ENCODE measurements at places on chromosomes 3 and 15.
A peak's percentile ranks its signal among the peaks of the same experiment; 100 is the strongest.

DNA sequence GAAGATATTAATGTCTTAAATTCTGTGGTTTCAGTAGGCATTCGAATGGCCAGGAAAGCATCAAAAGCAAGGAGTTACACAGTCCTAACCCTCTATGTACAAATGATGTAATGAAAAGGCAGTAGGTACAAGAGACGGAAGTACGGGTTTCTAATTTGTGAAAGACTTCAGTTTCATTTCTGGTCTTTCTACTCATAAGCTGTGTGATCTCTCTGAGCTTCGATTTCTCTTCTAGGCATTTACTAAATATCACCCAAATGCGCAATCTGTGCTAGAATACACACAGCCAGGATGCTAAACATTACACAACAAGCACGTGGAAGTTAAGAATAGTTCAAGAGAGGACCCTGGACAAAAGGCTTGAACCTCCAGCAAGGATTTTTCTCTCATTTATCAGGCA lies 17.9 kb upstream of the STIMATE start:
- DNase-seq: no peak

DNA sequence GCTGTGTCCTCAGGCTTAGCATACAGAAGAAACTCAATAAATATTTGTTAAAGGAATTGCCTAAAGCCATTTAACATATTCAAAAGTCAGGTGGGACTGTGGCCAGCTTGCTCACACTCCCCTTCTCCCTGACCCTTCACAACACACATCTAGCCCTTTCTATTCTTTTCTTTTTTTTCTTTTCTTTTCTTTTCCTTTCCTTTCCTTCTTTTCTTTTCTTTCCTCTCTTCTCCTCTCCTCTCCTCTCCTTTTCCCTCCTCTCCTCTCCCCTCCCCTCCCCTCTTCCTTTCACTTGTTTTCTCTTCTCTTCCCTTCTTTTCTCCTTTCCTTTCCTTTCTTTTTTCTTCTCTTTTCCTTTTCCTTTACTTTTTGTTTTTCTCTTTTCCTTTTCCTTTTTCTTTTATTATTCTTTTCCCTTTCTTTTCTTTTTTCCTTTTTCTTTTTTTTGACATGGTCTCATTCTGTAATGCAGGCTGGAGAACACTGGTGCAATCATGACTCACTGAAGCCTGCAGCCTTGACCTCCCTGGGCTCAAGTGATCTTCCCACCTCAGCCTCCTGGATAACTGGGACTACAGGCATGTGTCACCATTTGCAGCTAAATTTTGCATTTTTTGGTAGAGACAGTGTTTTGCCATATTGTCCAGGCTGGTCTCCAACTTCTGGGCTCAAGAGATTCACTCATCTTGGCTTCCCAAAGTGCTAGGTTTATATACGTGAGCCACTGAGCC lies 377.8 kb downstream of the GRM7 start:
- no peak for DNase-seq

- no peak for DNase-seq
These were observed 28.3 kb downstream of the NEDD4 start for GRCh38 chr15:55965091-55965490.

- DNase-seq: no peak
These were observed 33.6 kb upstream of the ZBTB38 start for GRCh38 chr3:141334627-141335250.

- DNase-seq: no peak
These were observed 62.2 kb upstream of the ADCY5 start for GRCh38 chr3:123511084-123511483.

DNA sequence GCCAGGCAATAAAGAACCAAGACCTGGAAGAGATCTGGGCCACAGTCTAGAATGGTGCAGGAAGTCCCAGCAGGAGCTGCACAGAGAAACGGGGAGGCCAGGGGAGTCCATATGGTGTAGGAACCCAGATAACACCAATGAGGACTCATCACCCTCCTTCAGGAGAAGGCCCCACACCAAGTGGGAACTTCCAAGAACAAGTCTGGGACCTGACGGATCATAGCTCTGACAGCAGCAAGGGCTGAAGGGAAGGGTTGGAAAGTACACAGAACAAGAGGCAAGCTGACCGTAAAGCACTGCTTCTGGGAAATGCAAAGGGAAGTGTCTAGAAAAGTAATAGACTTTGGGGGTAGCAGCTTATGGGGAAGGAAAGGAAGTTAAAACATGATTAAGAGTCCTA lies 34.5 kb downstream of the ANO10 start:
- DNase-seq: no peak

DNA sequence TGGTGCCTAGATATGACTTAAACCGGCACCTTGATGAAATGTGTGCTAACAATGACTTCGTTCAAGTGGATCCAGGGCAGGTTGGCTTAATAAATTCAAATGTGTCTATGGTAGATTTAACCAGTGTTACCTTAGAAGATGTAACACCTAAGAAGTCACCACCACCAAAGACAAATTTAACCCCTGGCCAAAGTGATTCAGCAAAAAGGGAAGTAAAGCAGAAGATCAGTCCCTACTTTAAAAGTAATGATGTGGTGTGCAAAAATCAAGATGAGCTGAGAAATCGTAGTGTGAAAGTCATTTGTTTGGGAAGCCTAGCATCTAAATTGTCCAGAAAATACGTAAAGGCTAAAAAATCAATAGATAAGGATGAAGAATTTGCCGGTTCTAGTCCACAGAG lies 1.1 kb downstream of the FAN1 start:
- DNase-seq: no peak

DNA sequence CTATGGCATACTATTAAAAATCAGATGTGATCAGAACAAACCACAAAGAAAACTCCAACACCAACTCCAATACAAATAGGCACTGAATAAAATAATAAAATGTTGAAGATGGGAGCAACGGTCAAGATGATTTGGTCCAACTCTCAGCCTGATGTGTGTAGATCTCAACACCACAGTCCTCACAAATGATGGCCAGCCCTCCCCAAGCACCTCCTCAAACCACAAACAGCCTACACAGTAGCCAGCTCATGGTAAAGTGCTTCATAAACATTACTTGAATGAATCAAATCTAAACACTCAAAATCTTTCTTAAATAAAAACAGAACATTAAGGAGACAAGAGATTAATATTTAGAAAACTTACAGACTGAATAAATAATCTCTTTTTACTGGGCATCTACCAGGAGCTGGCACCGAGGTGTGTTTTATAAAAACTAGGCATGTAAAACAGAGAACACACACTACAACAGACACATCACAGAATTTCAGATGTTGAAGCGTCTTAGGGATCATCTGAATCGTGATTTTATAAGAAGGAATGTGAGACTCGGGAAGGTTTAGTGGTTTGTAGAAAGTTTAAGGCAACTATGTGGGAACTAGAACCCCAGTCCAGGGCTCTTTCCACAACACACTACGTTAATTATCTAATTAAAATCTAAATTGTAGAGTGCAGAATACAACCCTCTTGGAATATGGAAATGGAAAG lies 102.4 kb downstream of the MYLK start:
- DNase-seq: no peak

DNA sequence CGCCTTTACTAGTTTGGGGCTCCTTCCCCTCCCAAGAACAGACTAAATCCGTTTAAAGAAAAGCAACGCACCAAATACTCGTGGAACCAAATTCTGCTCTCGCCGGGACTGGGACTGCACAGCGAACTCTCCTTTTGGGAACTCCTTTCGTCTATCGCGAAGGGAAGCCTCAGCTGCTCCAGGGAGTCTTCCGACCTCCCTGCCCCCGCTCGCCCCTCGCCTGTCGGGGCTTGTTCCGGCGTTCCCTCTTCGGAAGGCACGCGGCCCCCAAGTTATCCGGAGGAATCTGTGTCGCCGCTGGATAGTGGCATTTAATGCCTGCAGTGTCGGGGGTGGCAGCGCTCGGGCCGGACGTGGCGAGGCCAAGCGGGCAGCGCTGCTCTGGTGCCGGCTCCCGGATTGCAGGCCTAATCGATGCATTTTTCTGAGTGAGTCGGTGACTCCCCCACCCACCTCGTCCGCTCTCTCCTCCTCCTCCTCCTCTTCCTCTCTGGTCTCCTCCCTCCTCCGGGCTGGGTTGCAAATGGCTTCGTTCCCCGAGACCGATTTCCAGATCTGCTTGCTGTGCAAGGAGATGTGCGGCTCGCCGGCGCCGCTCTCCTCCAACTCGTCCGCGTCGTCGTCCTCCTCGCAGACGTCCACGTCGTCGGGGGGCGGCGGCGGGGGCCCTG lies at the start of gene TRIM71:
Gene TRIM71, plus strand, starts transcription at position 440 of the 671 bp plus-strand sequence. Its CDS starts 84 bp downstream, at position 524.
- DNase-seq: no peak

- no peak for DNase-seq
These were observed 13.7 kb downstream of the IQCH start for GRCh38 chr15:67267951-67268941.

- DNase-seq: no peak
These were observed 168.3 kb upstream of the ADAMTS9 start for GRCh38 chr3:64856106-64856505.

- DNase-seq: no peak
These were observed 40.2 kb upstream of the TLE3 start for GRCh38 chr15:70137967-70138366.

DNA sequence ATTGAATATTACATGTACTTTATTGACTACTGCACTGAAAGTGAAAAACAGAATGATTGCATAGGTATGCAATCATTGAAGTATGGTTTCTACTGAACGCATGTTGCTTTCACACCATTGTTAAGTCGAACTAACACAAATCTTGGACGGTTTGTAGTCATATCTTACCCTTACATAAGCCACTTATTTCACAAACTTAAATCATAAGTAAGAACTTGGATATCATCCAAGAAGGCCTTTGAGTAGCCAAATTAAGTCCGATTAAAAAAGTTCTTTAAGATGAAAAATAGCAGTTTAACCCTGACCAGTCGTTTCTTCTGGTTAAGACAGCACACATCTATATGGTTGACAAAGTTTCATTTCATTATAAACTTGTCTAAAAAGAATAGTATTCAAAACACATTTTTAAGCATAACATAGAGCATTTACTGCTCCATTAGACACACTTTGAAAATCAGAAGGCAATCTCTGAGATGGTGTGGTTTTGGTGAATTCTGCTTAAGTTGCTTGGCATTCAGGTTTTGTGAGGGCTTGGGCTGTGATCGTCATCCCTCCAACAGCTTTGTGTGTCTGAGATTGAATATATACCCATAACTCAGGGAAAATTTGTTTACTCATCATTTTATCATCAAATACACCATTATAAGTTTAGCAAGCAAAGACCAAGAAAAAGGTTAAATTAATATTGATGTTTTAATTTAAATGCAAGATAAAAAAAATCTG lies 92.2 kb downstream of the NFKBIZ start:
- DNase-seq: no peak

DNA sequence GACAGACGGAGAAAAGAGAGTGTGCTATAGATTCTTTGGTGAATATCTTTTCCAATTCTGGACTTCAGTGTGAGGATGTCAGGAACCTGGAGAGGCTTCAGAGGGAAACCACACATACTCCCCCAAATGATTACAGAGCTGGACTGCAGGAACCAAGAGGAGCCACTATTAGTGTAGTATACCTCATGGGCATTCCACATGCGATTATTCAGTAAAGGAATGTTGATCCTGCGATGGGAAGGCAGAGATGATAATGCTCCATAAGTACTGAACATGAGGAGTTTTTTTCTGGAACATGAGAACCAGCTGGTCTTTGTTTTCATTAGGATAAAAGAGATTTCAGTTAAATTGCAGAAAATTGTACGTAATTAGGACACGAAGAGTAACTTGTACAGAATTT lies 18.7 kb downstream of the STARD9 start:
- no peak for DNase-seq

- DNase-seq: no peak
These were observed 75.5 kb upstream of the MDFIC2 start for GRCh38 chr3:70387889-70388288.

DNA sequence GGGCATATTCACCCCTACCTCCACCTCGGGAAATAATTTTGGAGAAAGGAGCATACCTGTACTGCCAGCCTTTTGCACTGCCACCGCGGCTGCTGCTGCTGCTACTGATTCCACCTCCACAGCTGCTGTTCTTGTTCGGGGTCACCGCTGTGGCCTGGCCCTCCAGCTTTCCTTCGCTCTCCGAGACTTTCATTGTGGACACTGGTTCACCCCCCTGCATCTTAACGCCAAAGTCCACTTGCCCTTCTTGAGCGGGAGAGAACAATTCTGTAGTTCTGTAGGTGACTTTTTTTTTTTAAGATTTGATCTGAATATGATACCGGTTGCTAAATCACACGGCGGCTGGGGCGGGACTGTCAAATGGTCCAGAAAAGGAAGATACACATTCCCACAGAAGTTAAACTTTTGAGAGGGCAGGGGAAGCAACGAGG lies 701 bp downstream of the OSBPL11 start:
- peak; percentile 6 for DNase-seq

DNA sequence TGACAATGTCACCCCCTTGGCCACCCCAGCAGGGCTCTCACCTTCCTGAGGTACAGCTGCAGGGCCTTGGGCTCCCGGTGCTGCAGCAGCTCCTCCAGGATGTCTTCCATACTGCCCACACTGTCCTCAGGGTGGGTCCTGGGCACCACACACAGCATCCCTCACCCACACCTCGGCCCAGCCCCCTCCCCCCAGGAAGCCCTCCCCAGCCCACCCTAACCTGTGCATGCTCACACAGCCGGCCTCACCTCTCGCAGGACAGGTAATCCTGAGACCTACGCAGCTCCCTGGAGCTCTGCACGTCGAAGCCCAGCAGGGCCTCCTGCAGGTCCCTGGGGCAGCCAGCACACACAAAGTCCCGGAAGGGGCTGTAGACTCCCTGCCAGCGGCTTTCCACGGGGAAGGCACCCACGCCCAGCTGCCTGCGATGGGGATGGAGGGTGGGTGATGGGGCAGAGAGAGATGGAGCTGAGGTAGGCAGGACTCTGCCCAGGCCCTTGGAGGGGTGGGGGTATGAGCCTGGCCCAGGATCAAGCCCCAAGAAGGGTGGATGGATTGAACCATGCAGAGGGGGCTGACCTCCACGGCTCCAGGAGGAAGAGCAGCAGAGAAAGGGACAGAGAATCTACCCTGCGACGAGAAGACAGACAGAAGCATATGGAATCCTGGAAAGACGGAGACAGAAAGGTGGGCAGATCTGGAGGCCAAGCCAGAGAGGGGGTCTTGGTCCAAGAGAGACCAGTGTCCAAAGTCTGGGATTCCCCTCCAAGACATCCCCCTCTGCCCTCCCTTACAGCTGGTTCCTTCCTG lies 16.7 kb downstream of the ALS2CL start:
- no peak for DNase-seq

DNA sequence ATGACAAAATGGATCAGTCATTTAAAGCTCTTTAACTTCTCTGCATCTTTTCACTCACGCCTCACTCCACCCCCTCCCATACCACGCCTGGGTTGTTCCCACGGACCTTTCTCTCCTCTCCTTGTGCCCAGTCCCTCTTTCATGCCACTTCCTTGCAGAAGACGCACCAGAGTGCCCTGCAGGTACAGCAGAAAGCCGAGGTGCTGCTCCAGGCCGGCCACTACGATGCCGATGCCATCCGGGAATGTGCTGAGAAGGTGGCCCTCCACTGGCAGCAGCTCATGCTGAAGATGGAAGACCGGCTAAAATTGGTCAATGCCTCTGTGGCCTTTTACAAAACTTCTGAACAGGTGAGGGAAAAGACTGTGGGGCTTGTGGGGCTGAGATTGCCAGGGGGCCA lies 296.1 kb upstream of the UMPS start:
- no peak for DNase-seq

GRCh38 chr3:118472586-118472985 lies 562.1 kb downstream of the IGSF11 start:
- DNase-seq: no peak

Measured in CD4-positive, alpha-beta T cell treated with Interleukin-10 for 1 hour (primary cell).